NCI-H748 treated with DMSO at 0.1 percent for 48 hours (cell line): ENCODE measurements at places on chromosomes 7 and 10.

DNA sequence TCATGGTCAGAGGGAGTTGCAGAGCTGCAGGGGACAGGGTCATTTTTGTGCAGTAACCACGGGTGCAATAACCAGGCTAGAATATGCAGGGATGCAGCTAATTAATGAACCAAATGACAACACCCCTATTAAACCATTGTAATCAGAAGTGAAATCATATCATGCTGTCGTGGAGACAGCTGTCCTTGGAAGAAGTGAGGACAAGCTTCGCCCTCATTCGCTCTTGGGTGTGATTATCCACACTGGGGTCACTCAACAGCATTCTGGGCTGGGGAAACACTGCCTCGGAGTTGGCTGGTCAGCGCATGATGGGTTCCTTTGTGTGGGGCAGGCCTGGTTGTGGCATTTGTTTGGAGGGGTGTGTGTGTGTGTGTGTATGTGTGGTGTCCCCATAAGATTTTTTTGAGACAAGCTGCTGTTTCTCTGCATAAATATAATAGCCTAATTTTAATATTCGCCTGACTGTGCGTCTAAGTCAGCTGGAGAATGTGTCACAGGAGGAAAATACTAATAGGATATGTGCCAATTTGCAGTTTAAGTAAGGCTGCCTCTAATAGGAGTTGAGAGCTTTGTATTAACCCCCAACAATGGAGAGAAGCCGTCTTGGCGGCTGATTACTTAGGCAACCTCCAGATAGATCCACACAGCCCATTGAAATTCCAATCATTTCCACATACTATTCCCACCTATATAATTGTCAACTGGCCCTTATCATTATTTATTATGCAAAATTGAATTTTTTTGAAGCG lies 149.4 kb downstream of the DNAJB6 start:
- DNase-seq: no peak

DNA sequence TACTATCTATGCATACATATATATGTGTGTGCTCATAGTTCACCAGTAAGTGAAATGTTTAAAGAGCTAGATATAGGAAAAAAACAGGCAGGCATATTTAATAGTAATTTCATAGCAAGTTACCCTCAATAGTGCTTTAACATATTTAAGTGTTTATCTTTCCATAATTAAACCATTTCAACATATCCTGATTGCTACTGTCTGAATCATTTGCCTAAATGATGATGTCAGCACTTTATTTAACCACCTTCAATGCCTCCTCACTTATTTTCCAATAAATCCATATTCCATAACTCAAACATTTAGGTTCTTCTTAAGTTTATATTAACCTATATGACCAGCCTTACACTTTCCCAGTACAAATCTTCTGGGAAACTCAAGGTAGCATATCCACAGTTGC lies 601.1 kb downstream of the ARL4A start:
- DNase-seq: no peak

DNA sequence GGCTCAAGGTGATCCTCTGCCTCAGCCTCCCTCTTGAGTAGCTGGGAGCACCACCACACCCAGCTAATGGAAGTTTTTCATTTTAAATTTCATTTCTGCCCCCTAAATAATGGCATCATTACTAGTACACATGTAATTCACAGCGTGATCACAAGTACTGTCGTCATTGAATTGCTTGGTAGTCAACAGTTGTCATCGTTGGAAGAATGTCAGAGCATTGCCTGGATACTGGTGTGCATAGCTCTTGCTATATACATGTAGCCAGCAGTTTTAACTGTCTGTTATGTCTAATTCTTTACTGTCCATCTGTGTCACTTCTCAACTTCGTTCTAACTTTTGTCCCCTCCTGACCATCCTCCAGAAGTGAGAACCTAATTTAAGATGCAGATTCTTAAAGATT lies 62.1 kb downstream of the CRPPA start:
- DNase-seq: no peak

DNA sequence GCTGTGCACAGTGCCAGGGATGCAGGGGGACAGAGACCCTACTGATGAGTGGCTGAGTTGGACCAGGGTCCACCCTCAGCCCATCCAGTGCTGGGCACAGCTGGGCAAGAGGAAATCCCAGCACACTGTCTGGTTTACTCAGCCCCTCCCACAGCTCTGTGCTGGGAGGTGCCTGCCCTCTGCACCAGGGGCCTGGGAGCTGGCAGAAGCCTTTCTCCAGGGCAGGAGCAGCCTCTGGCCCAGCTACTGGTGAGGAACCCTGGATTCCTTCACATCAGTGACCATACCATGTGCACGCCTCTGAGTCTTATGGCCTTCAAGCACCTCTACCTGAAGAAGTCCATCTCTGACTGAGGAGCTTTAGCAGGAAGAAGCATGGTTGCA lies 25.9 kb upstream of the C10orf71 start:
- DNase-seq: no peak

DNA sequence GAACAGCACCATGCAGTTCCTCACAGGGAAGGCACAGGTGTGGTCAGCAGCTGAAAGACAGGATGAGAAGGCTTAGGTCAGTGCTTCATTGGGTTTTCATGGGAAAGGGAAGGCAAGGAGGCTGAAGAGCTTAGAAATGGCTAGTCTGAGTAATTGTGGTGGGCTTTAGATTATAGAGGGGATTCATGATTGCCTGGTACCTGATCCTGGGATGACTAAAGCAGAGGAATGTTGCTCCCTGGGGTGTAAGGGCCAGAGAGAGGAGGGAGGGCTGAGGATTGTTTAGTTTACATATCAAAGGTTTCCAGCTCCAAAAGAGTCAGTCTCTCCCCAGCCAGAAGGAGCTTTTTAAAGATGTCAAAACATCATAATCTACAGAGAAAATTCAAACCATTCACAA lies 396.3 kb upstream of the POM121L12 start:
- no peak for DNase-seq

GRCh38 chr7:135536150-135536549 lies 21.6 kb upstream of the NUP205 start:
- DNase-seq: no peak

DNA sequence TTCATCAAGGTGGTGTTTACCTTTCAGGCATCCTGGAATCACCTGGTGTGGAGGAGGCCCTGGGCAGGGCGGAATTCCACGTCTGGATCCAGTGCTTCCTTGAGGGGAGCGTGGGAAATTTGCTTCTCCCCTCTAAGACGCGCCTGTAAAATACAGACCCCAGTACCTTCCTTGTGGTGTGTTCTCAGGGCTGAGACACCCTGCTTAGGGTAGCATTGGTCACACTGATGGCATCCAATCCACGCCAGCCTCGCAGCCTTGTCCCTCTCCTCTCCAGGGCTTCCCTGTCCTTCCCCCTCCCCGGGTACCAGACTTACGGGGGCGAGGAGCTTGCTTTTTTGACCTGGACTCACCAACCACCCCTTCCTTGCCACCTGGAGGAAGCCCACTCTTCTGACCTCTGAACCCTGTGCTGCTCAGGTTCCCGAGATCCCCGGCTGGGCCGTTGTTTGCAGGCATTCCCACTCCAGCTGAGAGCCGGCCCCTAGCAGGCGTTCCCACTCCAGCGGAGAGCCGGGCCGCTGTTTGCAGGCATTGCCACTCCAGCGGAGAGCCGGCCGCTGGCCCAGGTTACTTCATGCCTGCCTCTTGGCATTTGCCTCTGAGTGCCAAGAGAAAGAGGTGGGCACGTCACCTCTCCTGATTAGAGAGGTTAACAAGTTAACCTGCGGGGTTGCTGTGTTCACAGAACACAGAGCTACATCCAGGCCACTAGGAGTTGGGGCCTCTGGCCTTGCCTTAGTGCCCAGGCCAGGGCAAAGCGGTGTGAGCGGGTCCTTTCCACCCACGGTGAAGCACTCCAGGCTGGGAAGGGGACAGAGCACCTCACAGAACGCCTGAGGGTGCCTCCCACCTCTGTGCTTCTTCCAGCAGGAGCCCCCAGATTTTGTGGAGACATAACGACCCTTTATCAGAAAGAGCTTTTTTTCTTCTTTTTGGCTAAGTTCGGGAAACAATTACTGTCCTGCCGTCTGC lies 254.0 kb upstream of the PPP2R2D start:
- DNase-seq: no peak

DNA sequence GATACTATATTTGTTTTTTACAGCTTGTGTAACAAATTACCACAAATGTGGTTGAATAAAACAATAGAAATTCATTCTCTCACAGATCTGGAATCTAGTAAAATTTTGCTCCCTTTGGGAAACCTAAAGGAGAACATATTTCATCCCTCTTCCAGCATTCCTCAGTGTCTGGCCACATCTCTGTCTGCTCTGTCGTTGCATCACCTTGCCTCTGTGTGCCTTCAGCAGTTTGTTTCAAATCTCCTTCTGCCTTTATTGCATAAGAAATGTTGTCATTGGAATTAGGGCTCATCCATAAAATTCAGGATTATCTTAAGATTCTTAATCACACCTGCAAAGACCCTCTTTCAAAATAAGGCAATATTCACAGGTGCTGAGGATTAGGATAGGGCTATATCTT lies 14.5 kb downstream of the OR2A14 start:
- DNase-seq: no peak

DNA sequence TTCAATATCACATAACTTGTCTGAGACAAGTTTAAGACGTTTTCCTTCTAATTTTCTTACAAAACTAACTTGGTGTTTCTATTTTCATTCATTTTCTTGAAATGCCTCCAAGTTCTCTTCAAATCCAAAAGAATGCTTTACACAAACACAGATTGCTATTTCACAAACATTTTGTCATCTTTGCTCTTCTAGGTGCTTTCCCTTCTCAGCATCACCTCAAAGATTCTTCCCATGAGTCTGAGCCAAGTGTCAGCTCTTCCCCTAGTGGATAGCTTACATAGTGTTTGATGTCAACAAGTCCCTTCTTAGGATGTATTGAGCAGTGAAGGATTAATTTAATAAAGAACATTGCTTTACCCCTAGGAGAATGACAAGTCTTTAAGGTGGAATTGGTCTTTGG lies 38.1 kb upstream of the SEMA3A start:
- no peak for DNase-seq

DNA sequence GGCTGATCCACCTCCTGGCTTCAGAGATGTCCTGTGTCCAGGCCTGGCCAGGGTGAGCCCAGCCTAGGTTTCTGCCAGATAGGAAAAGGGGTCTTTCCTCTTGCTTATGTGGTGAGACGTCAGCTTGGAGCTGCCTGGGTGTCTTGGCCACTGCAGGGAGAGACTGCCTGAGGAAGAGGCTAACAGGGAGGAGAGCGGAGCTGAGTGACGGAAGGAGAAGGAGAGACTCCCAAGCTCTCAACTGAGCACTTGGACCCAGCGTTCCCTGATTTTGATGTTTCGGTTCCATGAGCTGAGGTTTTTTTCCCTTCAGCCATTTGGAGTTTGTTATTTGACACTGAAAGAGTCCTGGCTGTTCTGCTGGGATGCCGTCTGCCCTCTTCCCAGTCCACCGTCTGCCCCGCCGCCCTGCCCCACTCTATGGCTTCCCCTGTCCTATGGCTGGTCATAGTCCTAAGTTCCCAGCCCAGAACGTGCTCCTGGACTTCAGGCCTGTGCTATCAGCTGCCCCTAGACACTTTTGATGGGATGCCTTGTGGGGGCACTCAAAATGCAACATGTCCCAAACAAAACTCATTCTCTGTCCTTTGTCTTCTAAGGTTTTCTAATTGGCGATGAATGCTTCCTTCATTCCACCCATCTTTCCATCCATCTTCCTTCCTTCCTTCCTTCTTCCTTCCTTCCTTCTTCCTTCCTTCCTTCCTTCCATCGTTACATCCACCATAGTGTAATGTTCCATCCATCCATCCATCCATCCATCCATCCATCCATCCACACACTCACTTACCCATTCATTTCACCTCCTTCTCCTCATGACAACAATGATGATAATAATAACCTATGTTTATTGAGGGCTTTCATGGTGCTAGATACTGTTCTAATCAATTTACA lies 20.3 kb upstream of the PCBD1 start:
- DNase-seq: no peak

DNA sequence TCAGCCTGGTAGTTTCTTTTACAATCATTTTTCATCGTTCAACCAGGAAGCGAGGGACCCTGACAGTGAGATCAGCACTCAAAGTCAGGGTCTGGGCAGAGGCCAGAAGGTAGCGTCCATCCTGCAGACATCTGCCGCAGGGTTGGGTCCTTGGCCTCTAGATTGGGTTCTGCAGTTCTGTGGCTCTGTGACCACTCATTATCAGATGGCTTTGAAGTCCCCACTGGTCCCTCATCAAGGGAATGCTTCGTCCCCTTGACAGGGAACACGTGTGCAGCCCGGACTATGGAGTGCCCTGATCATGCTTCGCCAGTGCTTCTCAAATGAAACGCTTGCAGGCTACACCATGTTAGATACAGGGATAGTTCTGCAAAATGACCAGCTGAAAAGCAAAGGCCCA lies 64.1 kb downstream of the FRMPD2 start:
- DNase-seq: no peak

GRCh38 chr7:17236603-17237002 lies 61.8 kb upstream of the AHR start:
- no peak for DNase-seq

DNA sequence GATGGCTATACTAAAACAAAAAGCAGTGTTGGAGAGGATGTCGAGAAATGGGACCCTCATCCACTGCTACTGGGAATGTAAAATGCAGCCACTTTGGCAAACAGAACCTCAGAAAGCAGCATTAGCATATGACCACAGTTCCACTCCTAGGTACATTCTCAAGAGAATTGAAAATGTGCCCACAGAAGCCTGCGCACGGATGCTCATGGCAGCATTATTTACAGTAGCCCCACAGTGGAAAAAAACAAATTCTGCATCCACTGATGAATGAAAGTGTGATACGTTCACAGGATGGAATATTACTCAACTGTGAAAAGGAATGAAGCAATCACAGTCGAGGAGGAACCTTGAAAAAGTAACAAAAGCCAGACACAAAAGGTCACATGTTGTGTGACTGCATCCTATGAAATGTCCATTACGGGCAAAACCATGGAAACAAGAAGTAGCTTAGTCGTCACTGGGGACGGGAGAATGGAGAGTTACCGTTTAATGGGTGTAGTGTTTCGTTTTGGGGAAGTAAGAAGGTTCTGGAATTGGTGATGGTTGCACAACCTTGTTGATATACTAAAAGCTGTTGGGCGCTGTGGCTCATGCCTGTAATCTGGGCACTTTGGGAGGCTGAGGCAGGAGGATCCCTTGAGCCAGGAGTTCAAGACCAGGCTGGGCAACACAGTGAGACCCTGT lies 2.5 kb upstream of the UPK3B start:
- DNase-seq: no peak

- no peak for DNase-seq
These were observed 131.9 kb downstream of the KCNMA1 start for GRCh38 chr10:77505431-77506334.

DNA sequence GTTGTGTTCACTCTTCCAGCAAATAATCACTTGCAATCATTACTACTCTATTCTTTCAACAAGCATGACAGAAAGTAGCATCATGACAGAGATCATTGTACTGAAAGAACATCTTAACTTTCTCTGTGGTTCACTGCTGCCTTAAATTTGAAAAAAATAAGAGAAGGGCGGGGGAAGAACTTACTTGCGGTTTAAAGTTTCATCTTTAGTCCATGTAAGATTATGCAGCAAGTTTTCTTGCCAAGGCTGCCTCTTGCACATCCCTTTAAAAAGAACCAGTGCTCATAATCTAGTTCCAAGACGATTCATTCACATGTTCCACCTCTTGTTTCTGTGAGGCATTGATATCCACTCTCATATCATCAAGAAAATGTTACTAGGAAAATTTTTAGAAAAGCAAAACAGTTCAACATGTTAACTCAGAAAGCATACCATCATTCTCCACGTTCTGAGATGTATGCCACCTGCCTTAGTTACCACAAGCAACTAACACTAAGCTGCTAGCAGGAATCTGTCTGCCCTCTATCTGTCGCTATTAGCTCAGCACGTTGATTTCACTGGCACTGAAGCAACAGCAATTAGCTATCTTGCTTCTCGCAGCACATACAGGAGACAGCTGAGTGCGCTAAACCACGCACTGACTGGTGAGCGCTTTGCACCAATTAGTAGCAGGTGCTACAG lies at the start of gene PCDH15:
Gene PCDH15 (minus strand): TSS at position 491 of the 681 bp plus-strand sequence. CDS start 136,969 bp downstream, outside the sequence.
- DNase-seq: peak; percentile 80
